Stimulated activated CD8-positive, alpha-beta memory T cell treated with anti-CD3 and anti-CD28 coated beads, Interleukin-7, amount 100 ng/mL, for 4 hours (primary cell): ENCODE measurements at places on chromosomes 5 and 9.

GRCh38 chr5:167378894-167379723 is 912.3 kb upstream of the WWC1 start:
- no peak for DNase-seq

DNA sequence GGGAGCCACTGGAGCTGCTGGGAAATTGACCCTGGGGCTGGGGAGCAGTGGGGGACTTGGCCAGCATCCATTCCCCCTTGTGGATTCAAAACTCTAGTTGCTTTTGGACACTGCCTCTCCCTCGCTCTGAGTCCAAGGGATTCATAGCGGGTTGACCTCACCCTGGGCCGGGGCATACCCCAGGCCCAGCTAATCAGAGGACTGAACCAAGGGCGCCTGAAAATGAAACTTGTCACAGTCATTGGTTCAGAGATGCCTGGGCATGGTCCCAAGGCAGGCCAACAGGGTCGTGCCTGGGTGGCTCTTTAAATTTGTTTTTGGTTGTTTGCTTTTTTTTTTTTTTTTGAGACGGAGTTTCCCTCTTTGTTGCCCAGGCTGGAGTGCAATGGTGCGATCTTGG is 22.6 kb downstream of the STK10 start:
- DNase-seq, result no peak

DNA sequence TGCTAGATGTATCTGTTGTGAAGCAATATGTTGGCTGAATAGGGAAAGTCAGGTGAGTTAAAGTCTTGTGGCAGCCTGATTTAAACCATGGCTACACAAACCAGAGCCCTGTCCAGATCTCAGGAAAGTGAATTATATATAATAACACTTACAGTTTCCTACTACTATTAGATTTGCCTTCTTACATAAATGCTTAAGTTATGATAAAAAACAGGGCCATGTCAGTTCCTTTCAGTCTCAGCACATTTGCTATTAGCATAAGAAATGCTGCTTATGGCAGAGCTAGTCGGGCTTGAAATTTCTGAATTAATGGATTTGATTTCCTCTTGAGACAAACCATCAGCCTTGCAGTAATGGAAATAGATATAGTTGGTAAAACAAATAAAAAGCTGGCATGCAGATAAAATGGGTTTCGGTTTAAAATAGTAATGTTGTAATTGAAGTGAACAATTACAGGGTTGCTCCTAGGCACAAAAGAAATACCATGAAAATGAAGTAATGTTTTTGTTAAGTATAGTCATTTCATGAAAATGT is 664.2 kb upstream of the ZNF608 start:
- no peak for DNase-seq

GRCh38 chr9:85202596-85202995 is 533.1 kb downstream of the NTRK2 start:
- no peak for DNase-seq

- no peak for DNase-seq
These were observed 42.5 kb downstream of the RALGPS1 start for GRCh38 chr9:126956917-126957686.

DNA sequence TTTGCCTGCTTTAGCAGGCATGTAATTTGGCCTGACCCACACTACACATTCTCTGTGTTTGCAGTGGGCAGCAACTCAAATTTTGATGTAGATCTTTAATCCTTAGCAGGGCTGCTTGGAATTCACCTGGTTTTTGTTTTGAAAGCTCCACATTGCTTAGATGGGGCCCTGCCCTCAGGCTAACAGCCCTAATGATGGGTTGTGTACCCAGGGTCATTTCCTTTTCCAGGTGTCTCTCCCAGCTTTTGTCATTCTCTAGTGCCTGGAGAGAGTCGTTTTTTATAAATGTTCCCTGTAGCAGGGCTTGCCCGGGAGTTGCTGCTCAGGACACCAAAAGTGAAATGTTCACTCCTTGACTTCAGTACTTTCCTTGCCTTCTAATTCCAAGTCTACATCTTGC is 126.3 kb downstream of the TRIO start:
- no peak for DNase-seq

GRCh38 chr5:112232667-112233066 is 186.4 kb downstream of the EPB41L4A start:
- no peak for DNase-seq

DNA sequence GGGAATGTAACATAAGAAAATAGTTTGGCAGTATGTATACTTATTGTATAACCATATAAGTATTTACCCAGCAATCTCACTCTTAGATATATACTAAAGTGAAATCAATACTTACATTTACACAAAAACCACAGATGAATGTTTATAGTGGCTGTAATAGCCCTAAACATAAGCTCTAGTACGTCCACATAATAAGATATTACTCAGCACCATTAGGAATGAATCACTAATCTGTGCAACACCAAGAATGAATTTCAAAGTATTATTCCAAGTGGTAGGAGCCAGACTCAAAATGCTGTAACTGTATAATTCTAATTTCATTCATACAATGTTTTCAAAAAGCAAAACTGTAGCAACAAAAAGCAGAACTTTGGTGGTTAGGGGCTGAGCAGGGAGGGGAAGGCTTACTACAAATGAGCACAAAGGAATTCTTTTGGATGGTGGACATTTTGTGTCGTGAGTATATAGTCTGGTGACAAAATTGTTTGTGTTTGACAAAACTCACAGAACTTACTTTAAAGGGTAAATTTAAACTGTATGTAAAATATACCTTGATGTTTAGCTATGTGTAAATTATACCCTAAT is 11.9 kb upstream of the C5orf46 start:
- DNase-seq, result no peak

DNA sequence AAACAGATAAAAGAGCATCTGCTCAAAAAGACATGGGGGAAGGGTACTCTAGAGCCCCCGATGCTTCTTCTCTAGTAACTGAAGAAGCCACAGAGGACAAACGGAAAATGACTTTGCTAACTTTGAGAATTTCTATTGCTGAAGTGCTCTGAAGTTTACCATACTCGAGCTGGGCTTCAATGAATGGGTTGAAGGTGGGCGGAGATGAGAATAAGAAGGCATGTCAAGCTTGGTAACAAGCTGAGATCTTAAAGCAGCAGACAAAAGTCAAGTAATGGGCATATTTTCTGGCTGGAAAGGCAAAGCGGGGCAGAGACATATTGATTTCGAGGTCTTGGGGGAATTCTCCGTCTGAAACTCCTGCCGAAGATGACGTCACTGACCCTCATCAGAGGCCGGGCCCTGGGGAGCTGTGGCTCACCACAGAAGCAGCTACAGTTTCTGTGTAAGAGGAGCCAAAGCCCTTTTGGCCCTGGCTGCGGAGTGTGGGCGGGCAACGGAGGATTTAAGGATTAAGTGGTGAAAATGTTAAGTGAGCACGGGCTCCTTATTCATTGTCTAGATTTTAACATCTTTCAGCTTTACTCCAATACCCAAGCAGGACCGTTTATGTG is 115.8 kb upstream of the SLIT3 start:
- DNase-seq, result no peak

- DNase-seq, result no peak
These were observed 11.0 kb downstream of the SPINK14 start for GRCh38 chr5:148179234-148179824.

DNA sequence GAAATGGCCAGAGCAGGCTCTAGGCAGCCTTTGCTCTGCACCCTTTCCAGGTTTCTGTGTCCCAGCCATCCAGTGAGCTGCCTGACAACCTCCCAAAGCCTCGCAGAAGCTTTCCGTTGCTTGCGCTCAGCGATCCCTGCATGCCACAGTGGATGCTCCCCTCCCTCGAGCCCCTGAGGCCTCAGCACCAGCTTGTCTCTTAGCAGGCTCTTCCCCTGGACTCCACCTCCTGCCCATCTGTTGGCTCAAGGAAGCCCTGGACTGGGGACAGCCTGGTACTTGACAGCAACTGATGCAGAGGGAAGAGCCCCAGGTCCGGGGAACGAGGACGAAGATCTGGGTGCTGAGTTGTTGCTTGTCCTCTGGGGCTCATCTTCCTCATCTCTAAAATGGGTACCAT is 23.2 kb downstream of the TSPAN17 start:
- DNase-seq, result no peak

- no peak for DNase-seq
These were observed 159.5 kb downstream of the GABRG2 start for GRCh38 chr5:162227075-162227474.

DNA sequence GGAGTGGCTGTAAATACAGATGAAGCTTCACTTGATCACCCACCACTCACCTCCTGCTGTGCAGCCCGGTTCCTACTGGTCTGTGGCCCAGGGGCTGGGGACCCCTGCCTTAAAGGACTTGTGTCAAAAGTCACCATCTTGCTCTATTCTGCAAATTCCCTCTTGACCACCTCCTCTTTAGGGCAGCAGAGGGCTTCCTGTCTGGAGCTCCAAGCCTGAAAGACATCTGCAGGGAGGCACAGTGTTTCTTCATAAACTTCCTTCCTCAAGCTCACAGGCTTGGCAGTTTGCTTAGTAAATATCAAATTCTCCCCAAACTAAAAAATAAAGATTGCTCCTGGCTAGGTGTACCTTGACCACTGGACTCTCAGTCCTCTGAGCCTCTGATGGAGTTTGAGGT is 104.4 kb downstream of the FRMD3 start:
- no peak for DNase-seq

GRCh38 chr5:147507480-147508126 is 2.3 kb downstream of the DPYSL3 start:
- DNase-seq, result no peak

GRCh38 chr5:82073179-82073578 is 101.4 kb downstream of the ATG10 start:
- no peak for DNase-seq

- DNase-seq, result no peak
These were observed 122.9 kb upstream of the DAB2 start for GRCh38 chr5:39547553-39548154.

GRCh38 chr9:82196622-82197441 is 208.3 kb downstream of the SPATA31D1 start:
- no peak for DNase-seq

DNA sequence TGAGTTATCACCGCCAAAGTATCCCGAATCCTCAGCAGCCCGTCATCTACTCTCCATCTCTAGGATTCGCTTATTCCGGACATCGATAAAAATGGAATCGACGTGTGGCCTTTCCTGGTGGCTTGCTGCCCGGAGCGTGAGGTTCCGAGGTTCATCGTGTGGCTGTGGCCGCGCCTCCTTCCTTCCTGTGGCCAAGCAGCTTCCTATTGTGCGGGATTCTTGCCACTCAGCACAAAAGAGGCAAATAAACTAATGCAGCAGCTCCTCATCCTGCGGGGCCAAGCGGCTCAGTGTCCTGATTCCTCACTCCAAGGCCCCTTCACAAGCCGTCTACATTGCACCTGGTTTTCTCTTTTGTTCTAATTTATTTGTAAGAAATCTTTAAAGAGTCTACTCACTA is 800.9 kb downstream of the CDH9 start:
- DNase-seq, result no peak

- no peak for DNase-seq
These were observed 56.1 kb upstream of the ZNF300 start for GRCh38 chr5:150960791-150961396.

DNA sequence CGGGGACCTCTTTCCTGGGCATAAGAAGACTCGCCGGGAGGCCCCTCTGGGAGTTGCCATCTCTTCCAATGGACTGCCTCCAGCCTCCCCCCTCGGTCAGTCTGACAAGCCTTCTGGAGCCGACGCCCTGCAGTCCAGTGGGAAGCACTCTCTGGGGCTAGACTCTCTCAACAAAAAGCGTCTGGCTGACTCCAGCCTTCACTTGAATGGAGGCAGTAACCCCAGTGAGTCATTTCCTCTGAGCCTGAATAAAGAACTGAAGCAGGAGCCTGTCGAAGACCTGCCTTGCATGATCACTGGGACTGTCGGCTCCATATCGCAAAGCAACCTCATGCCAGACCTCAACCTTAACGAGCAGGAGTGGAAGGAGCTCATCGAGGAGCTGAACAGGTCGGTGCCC is 28.4 kb upstream of the LTC4S start:
- no peak for DNase-seq

DNA sequence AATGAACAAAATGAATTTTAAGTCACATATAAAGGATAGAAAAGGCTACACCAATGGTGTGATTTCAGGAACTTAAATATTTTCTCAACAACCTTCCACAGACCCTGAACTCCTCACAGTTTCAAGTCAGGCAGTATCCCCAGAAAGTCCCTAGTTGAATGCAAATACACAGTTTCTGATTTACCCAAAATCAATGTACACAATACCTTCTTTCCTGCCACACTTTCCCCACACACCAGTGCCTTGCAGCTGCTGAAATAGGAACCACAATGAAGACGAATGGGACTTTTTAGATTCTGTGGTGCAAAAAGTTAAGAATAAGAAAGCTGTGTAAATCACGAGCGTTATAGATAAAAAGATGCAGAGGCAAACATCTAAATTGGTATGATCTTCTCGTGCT is 552.4 kb upstream of the MEF2C start:
- DNase-seq, result no peak

DNA sequence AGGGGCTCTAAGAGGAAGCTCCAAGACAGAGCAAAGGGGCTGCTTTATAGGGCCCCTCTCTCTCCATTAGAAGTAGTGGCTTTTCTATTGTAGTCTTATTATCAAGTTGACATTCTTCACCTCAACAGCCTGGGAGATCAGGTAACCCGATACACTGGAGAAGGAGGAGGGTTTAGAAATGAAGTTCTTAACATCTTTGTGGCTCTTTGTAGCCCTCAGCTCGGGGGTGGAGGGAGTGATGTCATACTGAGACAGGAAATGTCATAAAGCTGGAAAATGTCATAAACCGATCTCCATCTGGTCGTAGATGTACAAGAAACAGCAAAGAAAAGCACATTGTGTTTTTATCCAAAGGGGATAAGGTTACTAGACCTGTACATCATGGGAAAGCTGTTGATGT is 17.9 kb downstream of the PDZD2 start:
- DNase-seq, result no peak

DNA sequence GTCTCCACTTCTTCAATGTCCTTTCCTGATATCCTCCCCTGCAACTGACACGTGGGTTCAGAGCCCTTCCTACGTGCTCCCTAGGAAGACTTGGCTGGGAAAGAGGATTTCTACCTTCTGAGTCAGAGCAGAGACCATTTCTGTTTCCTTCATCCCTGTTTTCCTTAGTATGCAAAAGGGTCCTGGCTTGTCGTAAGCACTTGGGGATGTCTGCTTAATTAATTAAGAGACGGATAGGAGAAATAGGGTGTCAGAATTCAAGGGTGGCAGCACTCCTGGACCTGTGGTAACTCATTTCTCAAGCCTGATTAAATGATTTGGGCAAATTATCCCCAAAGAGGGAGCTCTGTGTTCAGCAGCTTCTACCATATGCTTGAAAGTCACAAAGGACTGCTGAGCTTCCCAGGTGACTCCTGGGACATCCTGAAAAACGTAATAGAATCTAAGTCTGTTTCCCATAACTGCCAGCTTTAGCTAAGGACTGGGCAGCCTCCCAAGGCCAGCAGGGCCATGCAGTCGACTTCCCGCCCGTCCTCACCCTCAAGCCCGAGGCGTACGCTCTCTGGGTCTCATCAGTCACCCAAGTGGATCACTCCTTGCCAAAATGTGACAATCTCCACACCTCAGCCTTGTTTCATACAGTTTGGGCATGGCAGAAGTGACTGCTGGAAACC is 20.5 kb downstream of the ABCA1 start:
- DNase-seq, result no peak
